ENCODE measurements at places on chromosomes 16 and 17.

DNA sequence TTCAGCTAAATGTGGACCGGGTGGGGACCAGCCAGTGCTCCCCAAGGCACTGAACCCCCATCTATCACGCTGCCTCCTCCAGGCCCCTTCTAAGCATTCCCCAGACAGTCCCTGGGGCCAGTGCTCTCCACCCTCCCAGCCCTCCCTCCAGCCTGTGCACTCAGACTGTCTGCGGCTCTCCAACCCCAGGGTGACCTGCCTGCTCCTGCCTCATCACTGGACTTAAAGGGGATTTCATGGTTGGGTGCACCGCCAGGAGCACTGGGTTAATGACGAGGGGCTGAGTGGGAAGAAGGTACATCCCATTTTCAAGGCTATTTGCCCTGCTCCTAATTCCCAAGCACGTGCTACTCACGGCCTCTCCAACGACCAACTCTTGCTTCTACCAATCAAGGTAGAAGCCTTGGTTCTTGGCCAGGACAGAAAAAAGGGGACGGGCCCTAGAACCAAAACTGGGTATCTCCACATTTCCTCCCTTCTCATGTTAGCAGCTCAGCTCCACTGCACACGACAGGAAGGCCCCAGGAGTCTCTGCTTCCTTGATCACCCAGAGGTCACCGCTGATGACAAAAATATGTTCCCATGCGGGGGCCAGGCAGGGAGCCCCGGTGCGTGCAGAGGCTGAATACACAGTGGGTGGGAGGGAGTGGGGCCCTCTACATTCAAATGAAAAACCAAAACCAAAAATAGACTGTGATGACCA, 3.5 kb upstream of the ABR start:
- DNase-seq, result no peak

- no peak for DNase-seq
Measured at GRCh38 chr17:32631341-32632096, 144.7 kb downstream of the CDK5R1 start.

- no peak for DNase-seq
Measured at GRCh38 chr16:56884026-56884582, 19.1 kb downstream of the SLC12A3 start.

- no peak for DNase-seq
Measured at GRCh38 chr17:45021607-45022287, 29.7 kb downstream of the DCAKD start.

GRCh38 chr17:1206026-1206777, 26.4 kb upstream of the ABR start:
- no peak for DNase-seq

DNA sequence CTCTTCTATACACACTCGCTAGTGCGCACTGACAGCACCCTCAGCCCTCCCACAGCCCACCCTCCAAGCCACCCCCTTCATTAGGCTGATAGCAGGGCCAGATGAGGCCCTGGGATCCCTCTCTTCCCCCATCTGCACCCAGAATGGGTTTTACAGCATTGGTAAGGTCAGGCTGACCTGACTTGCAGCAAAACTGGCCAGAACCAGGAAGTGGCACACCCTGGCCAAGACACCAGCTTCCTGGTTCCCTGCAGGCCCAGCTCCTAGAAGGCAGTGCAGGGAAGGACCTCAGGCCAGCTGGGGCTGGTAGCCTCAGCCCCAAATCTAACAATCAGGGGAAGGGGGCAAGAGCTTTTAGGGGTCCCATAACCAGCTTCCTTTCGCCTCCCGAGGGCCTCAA, 50.0 kb upstream of the MRPS23 start:
- DNase-seq, result no peak

- no peak for DNase-seq
Measured at GRCh38 chr17:45273551-45273957, 11.7 kb upstream of the SPATA32 start.

- no peak for DNase-seq
Measured at GRCh38 chr17:45852535-45853297, 8.0 kb downstream of the SPPL2C start.

DNA sequence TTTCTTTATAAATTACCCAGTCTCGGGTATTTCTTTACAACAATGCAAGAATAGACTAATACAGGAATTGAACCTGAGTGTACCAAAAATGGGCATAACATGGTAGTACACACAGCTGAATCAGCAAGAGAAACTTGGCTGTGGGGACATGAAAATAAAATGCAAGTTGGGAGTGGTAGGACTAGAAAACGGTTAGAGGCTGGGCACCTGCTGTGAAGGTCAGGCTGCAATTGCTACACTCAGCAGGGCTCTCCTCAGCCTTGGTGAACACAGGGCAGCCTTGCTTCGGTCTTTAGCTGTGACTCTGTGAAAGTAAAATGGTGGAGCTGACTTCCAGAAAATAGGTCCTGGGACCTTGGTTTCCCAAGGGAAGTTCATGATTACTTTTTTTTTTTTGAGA, 45.6 kb downstream of the CNGB1 start:
- no peak for DNase-seq

GRCh38 chr17:10646392-10646990, 10.6 kb downstream of the MYH3 start:
- DNase-seq, result no peak

DNA sequence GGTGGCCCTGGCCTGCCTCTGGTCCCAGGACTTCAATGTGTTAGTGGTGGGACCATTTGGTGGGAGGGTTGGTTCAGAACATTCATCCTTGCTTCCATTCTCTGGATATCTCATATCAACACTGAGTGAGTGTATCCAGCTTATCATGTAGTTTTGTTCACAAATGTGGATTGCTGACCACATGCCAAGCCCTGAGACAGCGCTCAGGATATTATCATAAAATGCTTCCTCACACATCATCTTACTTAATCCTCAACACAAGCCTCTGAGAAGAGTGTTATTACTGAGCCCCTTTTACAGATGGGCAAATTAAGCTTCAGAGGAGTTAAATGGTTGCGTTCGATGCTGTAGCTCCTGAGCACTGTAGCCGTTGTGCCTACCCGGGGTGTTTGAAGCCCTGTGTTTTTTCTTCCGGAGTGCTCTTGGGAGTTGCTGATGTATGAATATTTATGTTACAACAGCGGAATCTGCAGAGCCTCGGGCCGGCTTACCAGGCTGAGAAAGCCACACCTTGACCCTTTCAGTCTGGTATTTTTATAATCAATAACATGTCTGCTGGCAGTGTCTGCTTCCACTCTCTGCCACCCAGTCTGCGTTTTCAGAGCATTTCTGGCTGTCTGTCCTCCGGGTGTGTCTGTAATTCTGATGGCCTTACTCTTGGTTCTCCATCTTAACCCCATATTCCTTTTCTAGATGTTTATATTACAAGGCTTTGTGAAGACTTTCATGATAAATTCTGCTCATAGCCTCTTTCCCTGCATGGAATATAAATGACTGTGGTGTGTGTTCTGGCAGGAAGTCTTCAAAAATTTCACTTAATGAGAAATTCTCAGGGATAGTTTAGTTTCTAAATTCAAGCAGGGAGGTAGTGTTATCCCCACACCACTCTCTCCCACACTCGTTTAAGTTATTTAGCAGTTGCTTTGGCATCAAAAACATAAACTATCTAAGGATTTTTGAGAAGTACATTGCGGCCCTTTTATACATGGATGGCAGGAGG, 2.9 kb downstream of the GLP2R start:
- no peak for DNase-seq

GRCh38 chr16:24046442-24046841, 209.7 kb upstream of the CACNG3 start:
- no peak for DNase-seq

DNA sequence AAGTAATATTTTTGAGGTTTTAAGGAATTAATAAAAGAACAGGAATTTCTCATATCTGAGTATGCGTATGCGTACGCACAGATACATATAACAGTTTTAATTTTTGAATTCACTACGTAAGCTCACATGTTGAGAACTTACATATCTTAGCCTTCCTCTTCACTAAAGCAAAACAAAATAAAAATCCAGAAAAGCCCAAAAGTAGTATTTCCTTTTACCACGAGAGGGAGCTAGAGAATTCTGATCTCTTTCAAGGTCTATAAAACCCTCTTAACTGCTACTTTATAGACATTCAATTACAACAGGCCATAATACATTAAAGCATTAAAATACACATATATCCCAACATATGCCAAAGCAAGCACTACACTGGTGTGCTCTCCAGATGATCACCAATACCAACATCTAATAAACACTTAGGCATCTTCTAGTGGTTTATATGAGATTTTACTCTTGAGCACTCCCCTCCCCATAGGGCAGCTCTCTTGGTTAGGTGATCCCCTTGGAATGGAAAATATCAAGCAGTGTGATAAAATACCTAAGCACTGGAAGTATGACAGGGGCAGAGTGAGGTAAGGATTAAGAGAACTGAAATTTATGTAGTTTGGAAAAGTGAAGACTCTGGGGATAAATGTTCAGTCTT, 94.0 kb downstream of the SKAP1 start:
- DNase-seq, result no peak

- DNase-seq, result no peak
Measured at GRCh38 chr16:69477546-69477945, 53.1 kb downstream of the CYB5B start.

DNA sequence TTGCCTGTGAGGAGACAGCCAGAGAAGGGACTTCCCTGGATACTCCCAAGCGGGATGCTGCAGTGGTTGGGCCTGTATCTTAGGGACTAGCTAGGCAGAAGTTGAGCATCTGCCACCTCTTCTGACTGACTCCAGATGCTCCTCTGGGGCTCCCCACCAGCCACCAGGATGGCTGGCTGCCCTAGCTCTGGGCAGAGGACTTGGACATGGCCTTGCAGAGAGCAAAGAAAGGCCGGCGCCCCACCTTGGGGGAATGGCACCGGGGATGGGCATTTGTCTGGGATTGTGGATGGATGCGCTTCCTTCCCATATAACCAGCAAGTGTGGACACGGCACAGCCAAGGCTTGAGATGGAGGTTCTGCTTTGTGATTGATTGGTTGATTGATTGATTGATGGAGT, 69.0 kb downstream of the OR1D5 start:
- DNase-seq, result no peak

DNA sequence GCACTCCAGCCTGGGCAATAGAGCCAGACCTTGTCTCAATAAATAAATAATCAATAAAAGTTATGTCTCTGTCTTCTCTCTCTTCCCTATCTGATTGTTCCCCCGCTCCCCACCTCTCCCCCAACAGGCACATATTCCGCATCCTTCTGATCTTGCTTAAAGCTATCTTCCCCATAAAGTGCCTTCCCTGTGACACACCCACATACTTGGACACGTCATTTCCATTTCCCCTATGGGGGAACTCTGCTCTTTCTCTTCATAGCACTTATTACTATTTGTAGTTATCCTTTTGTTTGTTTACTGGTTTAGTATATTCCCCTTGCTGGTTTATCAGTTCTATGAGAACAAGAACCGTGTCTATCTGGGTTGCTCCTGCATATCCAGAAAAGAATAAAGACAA, 14.9 kb downstream of the MYO1D start:
- DNase-seq, result no peak

- DNase-seq, result no peak
Measured at GRCh38 chr16:22402191-22402590, 27.8 kb upstream of the CDR2 start.

- no peak for DNase-seq
Measured at GRCh38 chr16:21190599-21190998, 20.8 kb downstream of the ZP2 start.

DNA sequence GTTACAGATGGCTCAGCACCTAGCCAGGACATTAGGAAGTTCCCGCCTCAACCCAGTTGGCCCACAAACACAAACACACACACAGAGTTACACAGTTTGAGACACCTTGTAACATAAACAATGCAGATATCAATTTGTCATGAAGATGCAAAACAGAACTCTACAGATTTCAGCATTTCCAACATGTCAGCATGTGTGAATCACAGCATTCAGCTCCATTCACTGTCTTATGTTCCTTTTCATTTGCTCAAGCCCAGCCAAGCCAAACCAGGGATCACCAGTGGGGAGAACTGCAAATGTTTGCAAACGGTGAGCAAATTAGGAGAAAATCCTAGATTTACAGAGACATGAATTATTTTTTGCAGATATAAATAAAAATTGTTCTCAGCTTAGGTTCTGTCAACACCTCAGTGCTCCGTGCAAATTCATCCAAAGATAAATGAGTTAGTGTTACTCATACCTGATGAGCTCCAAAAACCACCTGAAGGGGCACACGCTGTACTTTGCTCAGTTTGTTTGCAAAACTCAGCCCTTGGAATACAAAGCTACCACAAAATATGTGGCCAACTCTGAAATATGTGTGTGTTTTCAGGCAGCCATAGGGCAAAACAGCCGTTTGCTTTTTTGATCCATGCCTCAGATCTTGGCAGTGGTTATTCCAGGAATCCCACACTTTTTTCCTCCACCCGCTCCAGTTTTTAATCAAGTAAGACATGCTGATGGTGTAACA, 16.3 kb upstream of the COX10 start:
- DNase-seq, result no peak

- DNase-seq, result no peak
Measured at GRCh38 chr17:385836-386140, 33.2 kb upstream of the RPH3AL start.

GRCh38 chr17:54694287-54694887, 206.3 kb upstream of the TOM1L1 start:
- DNase-seq, result no peak

- DNase-seq, result no peak
Measured at GRCh38 chr17:47739150-47739549, 6.1 kb downstream of the TBX21 start.

DNA sequence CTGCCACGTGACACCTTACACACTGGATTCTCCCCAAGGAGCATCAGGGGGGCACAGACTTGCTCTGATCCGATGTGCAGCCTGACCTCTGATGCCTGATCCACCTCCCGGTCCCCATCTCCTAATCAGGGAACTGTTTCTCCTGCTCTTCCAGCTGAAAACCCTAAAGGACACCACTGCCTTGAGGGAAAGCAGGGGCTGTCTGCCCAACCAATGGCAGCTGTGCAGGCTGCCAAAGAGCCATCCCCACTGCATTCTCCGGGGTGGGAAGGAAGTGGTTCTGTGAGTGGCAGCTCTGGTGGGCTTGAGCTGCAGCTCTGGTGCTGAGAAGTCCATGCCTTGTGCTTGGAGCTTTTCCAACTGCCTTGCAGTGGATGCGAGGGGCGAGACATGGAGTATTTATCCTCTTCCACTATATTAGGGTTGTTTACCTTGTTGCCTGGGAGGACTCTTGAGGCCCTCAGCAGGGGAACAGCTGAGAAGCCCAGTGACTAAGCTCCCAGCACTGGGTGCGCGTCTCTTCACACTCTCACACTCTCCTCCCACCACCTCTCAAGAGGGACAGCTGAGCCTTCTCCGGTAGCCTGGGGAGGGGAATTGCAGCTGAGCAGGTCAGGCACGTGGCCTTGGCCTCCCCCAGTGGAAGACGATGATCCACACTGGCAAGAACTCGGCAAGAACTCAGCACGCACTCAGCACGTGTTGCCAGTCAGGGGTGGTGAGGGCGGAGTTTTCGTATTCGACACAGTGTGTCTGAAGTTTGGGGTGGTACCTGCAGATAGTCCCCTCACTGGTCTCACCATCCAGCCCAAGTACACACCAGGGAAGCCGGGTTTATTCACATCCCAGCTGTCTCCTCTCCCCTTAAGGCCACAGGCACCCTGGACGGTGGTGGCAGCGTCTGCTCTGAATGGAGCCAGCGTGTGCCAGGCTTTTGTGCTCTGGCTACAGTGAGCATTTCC, 21.1 kb upstream of the SPATA32 start:
- peak; percentile 87 for DNase-seq

GRCh38 chr17:30840771-30841170, 9.0 kb downstream of the ATAD5 start:
- no peak for DNase-seq

GRCh38 chr17:9875441-9875840, 29.6 kb downstream of the RCVRN start:
- DNase-seq, result no peak

GRCh38 chr17:36474571-36474970, 11.9 kb upstream of the ZNHIT3 start:
- no peak for DNase-seq
